Stimulated activated CD4-positive, alpha-beta T cell treated with anti-CD3 and anti-CD28 coated beads, Interleukin-12 subunit alpha, Interleukin-12 subunit beta, amount 100 ng/mL, for 24 hours (primary cell): ENCODE measurements at places on chromosomes 7 and 10.

GRCh38 chr7:16638282-16639280 lies 7.0 kb downstream of the ANKMY2 start:
- no peak for DNase-seq

- DNase-seq = no peak
Measured at GRCh38 chr7:138741453-138741735, 40.2 kb upstream of the SVOPL start.

GRCh38 chr7:2517678-2518507 lies 1.7 kb upstream of the LFNG start:
- no peak for DNase-seq

GRCh38 chr10:101829561-101830315 lies 11.5 kb upstream of the OGA start:
- DNase-seq = peak; percentile 48

- no peak for DNase-seq
Measured at GRCh38 chr7:128827971-128828711, 2.1 kb upstream of the FLNC start.
